Dermis blood vessel endothelial cell (primary cell): ENCODE measurements at places on chromosomes 5 and 9. TPM values are rescaled to one million over a fixed set of nuclear protein-coding genes. Genes with fewer than 3 reads are reported as not detected.

Gene SNX24
- total RNA-seq: 8.5 and 10.1 TPM in 2 replicates

Gene PCDHB11
- total RNA-seq: 0.17 and 0.19 TPM in 2 replicates

DNA sequence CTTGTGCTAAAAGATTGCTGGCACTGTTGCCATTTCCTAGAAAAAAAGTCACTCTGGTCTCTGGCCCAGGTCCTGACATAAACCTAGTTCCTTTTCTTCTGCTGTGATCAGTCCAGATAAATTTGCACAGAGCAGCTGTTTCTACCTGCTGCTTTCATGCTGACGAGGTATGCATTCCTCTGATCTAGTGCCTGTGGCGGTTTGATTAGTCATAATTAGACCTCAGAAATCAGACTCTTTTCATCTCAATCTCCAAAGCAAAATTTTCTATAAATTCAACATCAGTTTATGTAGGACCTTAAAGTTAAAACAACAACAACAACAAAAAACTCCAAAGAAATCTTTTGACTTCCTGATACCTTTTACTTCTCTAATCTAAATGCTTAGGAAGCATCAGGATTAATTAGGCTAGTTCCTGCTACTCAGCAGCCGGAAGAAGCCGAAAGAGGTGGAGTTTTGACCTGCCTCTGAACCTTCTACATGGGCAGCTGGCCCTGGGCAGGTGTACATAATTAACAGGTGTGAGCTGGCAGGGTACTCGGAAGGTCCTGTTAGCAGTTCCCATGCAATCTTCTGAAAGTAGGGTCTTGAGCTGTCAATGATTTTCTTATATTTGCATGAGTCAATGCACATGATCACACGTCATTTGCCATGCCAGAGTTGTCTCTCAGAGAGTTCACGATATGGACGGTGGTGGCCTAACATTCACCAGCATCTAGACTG lies 83.3 kb upstream of the CCDC112 start:
- peak; percentile 23 for DNase-seq

Gene MEIKIN
- not detected in 2 replicates for total RNA-seq

DNA sequence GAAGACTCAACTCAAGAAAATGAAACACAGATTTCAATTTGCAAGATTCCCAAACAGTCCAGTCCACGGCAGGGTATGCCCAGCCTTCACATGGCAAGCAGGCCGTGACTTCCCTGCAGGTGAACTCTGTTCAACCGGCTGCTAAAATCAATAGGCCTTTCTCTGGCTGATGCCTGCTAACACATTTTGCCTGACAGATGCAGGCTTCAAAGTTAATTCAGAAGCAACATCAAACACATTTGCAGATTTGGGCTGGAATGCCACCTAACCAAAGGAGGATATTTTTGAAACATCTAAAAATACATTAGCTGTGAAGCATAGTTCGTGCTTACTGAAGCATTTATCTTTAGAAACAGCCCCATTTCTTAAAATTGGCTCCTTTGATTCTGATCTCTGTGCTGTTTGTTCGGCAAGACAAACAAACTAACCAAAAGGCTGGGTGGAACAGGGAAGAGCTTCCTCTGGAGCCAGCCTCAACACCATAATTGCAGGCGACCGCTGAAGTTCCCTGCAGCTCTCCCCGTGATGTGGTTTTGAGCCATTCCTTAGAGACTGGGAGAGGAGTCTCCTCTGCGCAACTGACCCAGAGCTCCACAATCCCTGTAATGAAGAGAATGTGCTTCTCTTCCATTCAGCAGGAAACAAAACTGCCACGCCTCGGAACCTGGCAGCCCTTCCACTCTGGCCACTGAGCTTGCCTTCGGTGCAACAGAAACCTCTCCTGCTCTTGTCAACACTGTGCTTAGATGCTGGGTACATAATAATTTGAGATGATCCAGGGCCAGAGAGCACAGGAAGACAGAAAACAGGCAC lies 126.5 kb downstream of the MYO10 start:
- DNase-seq: no peak

DNA sequence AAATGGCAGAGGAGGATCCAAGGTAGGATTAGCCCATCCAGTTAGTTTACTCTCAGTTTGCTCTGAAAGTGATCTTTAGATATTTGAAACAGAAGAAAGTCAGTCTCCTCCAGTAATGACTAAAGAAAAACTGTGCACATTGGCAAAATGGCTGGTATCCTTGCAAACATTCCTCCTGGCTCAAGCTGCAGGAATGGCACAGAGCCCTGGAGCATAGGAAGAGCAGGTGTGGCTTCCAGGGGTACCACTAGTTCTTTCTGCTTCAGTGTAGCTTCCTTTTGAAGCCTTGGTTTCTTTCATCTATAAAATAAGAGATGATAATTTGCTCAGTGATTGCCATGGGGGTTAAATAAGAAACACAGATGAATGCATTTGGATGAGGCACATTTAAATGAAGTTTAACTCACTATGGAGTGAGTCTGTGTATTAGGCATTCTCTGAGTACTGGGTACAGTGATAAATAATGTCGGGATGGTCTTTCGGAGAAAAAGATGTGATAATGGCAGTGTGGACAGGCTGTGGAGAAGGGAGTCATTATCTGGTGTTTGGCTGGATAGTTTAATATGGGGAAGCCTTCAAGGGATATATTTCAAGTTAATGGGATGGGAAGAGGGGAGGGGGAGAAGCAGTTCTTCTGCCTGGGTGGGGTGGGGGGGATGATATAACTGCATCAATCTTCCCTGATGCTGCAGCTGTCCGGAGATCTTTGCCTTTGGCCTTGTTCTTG lies 217.3 kb upstream of the KLF4 start:
- no peak for DNase-seq

Gene RANBP17
- total RNA-seq: 8.7 and 16.3 TPM in 2 replicates

DNA sequence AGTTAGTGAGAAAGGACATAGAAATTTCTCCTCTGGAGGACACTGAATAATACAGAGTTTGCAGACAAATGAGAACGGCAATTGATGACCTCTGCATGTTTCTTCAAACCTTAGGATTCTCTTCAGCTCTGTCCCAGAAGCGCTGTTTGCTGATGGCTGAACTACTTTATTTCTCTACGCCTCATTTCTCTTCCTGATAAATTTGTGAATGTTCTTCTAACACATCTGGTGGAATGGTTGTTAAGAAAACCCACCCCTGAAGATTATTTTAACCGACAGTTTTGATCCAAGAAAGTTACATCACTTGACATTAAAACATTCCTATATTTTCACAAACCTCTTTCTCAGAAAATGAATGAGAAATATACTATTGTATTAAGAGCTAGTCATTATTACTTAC lies 1150.6 kb downstream of the DTWD2 start:
- DNase-seq: no peak

Gene IL9
- total RNA-seq: not detected in 2 replicates

DNA sequence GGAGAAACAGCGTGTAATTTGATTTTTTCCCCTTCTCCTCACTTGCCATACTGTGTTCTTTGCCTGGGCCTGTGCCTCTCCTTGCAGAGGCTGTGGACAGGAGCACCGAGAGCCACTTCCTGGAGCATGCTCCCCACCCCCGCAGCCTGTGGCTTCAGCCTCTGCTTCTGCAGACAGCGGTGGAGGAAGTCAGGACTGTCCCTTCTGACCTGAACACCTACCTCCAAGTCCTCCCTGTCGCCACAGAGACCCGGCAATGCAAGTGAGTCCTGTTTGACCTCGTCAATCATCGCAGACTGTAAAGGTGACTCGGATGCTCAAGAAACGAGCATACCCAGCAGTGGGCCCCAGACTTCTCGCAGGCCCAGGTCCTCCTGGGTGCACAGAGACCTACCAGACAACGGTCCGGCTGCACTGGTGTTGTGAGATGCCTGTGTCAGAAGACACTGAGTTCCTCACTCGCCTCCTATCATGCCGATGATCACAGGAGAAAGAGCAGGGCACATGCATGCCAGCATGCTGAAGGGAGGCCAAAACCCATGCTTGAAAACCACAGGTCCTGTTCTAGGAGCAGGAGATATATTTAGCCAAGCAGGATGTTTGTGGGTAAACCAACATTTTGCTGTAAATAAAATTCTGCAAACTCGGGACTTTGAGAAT lies 198.8 kb downstream of the AUH start:
- DNase-seq: no peak

DNA sequence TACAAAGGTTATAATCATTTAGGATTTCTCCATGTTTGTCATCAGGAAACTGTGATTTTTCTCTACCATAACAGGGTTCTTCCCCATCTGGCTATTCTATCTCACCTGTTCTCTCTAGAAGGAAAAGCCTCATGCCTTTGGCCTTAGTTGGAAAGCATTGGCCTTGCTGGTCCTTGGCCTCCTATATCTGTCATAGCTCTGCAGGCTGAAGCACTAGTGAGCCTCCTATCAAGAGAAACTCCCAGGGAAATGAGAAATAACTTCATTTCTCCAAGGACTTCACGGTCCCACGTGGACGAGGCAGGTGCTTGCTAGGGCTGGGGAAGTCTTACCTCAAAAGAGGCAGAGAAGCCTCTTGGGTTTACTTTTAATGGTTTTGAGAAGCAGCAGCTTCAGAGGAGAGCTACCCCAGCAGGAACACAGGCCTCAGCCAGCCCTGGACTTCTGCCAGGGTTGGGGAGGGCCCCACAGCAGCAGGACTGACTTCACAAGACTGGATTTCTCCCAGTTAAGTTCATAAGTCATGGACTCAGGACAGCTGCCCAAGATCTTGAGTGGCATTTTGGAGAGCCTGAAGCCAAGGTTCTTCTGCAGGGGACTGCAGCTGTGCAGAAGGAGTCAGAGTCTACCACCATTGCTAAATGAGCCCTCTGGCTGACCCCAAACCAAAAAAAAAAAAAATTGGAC lies 15.8 kb upstream of the PSAT1 start:
- peak; percentile 29 for DNase-seq

GRCh38 chr5:140764177-140764973 lies 21.6 kb upstream of the PCDHA1 start:
- peak; percentile 4 for DNase-seq

GRCh38 chr9:128523199-128523925 lies 18.8 kb downstream of the GLE1 start:
- peak; percentile 63 for DNase-seq

DNA sequence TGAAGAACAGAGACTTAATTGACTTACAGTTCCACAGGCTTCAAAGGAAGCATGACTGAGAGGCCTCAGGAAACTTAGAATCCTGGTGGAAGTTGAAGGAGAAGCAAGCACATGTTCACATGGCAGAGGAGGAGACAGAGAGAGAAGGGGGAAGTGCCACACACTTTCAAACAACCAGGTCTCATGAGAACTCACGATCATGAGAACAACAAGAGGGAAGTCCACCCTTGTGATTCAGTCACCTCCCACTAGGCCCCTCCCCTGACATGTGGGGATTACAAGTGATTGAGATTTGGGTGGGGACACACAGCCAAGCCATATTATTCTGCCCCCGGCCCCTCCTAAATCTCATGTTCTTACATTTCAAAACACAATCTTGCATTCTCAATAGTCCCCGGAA lies 19.5 kb downstream of the NR3C1 start:
- DNase-seq: no peak

Gene AQP7
- total RNA-seq: not detected in 2 replicates

Gene SPATA31D3
- total RNA-seq: not detected in 2 replicates

GRCh38 chr5:124199893-124200292 lies 546.5 kb downstream of the ZNF608 start:
- no peak for DNase-seq

DNA sequence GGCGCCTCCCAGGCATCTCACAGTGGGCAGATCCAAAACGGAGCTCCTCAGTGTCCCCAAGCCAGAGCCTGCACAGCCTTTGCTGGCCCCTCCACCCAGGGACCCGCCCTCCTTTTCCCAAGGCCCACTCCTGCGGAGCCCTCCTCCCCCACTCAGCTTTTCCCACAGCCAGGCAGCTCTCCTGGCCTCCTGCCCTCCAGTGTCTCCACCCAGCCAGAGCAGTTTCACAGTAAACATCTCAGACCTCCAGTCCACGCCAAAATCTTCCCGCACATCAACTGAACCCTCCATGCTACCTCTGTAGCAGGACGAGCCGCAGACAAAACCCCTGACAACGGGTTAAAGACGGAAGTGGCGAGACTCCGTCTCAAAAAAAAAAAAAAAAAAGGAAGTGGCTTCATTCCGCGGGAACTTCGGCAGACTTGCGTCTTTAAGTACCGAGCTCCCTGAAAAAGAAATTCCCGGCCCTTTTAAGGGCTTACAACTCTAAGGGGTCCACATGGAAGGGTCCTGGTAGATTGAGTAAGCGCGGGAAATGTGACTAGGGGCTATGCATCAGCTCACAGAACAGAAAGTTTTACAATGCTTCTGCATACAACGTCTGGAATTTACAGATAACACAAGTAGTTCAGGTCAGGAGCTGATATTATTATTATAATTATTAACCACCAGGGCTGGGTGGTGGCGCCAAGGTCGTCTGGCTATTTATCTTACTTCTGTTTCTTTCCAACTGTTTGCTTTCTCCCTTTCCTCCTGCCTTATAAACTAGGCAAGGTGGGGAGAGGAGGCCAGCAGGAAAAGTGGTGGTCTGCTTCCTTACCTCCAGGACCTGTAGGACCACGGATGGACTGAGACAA lies 11.4 kb upstream of the GRIN1 start:
- peak; percentile 41 for DNase-seq

GRCh38 chr9:97941323-97941722 lies 3.4 kb upstream of the HEMGN start:
- DNase-seq: no peak

Gene CENPH
- total RNA-seq: 3.1 and 10.7 TPM in 2 replicates

- DNase-seq: no peak
Measured at GRCh38 chr5:150224483-150225027, 34.7 kb downstream of the SLC6A7 start.

DNA sequence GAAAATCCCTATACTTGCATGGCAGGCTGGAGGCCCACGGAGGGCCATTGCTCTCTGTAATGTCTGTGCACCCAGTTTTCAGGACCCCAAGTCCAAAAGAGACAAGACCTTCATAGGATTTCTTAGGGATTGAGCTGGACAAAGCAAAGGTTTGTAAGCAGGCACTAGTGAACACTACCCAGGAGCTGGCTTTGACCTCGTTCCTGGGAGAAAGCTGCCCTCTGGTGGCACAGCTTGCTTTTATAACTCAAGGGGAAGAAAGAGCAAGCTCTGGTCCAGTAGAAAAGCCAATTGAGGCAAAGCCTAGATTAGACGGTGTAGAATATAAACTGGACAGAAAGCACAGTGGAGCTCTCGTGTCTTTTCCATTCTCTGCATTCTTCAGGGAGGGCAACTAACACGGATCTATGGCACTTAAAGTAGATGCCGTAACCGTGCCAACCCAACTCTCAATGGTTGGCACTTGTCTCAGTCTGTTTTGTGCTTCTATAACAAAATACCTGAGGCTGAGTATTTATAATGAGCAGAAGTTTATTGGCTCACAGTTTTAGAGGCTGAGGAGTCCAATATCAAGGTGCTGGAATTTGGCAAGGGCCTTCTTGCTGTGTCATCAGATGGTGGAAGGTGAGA lies 7.9 kb downstream of the GABRP start:
- DNase-seq: peak; percentile 88
